Dermis microvascular lymphatic vessel endothelial cell (primary cell): ENCODE measurements at places on chromosomes 16 and 17.

GRCh38 chr17:76274112-76274956, 9.2 kb downstream of the UBALD2 start:
- no peak for DNase-seq

DNA sequence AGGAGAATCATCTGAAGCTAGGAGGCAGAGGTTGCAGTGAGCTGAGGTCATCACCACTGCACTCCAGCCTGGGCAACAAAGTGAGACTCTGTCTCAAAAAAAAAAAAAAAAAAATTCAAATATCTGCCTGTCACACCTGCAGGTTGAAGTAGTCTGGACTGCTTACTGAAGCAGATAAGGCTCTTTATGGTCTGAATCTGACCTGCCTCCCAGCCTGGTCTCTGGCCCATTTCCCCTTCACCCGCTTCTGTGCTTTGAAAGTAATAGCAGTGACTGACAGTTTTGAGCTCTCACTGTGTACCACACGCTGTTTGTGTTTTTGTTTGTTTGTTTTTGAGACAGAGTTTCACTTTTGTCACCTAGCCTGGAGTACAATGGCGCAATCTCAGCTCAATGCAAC, 5.8 kb downstream of the SEZ6L2 start:
- DNase-seq: no peak

- DNase-seq: peak; percentile 53
Measured at GRCh38 chr17:32495359-32496231, 8.8 kb downstream of the CDK5R1 start.

GRCh38 chr16:58402796-58403195, 10.5 kb downstream of the GINS3 start:
- no peak for DNase-seq

DNA sequence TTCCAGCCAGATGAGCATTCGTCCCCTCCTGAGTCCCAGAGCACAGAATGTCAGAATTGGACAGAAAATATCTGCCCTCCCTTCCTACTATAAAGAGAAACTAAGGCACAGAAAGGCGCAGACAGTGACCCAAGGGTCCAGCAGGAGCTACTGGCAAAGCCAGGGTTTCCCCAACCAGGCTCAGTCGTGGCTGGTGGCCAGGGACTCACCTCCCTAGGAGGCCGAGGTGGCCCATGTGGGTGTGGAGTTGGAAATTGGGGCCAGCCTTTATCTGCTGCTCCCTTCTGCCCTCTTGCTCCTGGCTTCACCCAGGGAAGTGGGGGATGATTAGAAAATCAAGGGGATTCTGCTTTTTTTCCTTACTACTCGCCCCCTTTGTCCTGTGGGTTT, 1.1 kb downstream of the DRC7 start:
- DNase-seq: no peak

GRCh38 chr17:68719431-68719830, 118.3 kb upstream of the FAM20A start:
- DNase-seq: no peak

- no peak for DNase-seq
Measured at GRCh38 chr17:986322-986929, 6.8 kb upstream of the NXN start.

DNA sequence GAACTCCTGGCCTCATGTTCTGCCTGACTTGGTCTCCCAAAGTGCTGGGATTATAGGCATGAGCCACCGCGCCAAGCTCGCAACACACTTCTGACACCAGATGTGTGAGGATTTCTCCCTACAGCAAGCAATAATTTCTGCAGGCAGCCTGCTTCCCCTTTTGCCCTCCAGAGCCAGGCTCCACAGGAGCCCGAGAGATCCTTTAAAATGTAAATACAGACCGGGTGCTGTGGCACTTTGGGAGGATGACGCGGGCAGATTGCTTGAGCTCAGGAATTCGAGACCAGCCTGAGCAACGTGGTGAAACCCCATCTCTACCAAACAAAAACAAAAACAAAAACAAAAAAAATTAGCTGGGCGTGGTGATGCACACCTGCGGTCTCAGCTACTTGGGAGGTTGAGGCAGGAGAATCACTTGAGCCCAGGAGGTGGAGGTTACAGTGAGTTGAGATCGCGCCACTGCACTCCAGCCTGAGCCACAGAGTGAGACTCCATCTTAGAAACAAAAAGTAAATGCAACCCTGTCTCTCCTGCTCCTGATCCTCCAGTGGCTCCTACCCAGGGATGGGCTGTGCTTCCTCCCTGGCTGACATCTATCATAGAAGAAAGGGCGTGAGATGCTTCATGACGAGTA, 14.7 kb downstream of the C16orf96 start:
- no peak for DNase-seq
